ENCODE measurements at places on chromosomes 3 and 15. TPM values are rescaled to one million over a fixed set of nuclear protein-coding genes. Genes with fewer than 3 reads are reported as not detected.

SERPINI2 gene
- not detected for total RNA-seq

SLC9C1 gene
- not detected for total RNA-seq

C3orf62 gene
- total RNA-seq: 2.3 TPM

SLC28A2 gene
- not detected for total RNA-seq

CCRL2 gene
- total RNA-seq: 0.64 TPM

SLC2A2 gene
- under 0.01 TPM for total RNA-seq

GPR176 gene
- 120 TPM for total RNA-seq

CHDH gene
- total RNA-seq: 0.32 TPM

- DNase-seq: peak; percentile 26
Measured at GRCh38 chr15:32718821-32719716, 1.3 kb downstream of the GREM1 start.

DNA sequence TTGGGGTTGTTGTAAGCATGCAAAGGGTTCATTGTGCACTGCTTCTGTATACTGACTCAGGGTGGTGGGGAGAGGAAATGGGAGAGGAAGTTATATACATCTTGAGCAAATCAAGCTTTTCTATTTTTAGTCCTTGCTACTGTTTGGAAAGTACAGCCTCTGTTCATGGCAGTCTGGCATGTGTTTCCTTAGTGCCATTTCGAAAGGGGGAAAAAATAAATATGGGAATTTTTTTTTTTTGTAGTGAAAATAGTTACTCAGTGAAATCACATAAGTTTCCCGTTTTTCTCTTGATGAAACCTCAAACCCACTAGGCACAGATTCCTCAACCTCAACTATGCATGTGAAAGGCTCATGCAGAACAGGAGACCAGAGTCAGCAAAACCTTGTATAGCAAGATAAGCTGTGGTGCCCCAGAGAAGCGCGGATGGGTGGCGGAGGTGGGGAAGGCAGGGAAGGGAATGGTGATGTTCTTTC, 353.3 kb downstream of the LPP start:
- DNase-seq: peak; percentile 95

DNA sequence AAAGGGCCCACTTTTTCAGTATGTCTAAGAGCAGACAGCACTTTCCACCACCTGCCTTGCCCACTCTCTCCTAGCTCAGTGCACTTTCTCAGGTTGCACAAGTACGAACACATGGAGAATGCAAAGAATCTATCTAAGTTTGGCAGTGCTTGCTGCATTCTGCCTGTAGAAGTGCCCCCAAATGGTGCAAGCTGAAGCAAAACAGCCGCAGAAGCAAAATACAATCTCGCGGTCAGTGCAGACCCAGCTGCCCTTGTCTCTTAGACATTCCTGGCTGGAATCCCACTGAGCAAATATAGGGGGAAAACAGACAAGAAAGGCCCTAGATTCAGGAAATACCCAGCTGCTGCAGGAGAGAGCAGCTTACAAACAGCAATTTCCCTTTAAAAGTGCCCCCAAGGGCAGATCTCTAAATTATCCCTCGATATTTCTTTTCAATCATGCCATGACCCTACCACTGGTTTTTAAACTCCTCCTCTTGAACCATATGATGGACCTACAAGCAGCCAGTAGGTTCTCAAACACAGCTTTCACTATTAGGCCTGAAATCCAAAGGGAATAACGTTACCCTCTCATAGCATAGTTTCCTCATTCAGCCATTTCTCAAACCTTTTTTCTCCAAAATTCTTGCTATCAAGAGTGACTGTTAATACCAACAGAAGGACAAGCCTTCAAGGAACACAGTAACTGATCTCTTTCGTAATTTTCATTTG, 67.0 kb downstream of the TNIK start:
- DNase-seq: peak; percentile 71

DNA sequence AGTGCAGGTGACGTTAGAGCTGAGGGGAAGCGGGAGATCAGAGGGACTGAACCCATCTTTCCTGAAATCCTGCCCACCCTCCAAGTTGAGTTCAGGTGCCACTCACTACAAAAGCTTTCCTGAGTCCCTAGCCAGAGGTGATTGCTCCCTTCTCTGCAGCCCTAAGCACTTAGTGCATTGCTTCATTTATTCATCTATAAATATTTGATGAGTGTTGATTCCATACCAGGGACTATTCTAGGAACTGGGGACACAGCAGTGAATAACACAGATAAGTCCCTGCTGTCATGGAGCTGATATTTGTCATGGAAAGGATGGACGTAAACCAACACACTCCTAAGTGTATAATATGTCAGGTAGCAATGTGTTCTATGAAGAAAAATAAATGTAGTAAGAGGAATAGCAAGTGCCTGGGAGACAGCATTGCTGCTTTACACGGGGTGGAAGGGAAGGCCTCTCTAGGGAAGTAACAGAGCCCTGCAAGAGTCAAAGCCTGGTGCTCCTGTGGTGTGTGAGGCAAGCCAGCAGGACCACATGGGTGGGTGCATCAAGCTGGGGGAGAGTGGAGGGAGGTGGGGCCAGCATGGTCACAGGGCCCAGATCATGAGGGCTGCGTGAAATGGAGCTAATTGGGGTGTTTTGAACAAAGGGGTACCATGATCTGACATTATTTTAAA, 18.6 kb downstream of the ALPK3 start:
- no peak for DNase-seq

DNA sequence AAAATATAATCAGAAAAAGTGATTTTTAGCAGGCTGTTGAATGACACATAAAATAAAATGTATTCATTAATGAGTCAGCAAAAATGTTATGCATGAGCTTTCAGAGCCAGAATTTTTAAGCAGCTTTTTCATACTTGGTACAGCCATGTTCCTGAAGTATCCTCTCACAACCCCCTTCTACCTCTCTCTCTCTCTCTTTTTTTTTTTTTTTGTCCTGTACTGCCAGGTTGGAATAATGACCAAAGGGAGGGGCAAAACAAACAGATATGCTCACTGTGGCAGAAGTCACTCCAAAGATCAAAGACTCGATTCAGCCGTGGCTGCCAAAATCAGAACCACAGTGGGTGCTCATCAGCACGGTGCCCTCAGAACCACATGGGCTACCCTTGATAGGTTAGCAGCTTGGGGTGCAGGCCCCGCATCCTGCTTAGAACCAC, 383.0 kb downstream of the ZBTB20 start:
- DNase-seq: no peak

GRCh38 chr3:10242182-10243065, 5.8 kb upstream of the TATDN2 start:
- no peak for DNase-seq

DNA sequence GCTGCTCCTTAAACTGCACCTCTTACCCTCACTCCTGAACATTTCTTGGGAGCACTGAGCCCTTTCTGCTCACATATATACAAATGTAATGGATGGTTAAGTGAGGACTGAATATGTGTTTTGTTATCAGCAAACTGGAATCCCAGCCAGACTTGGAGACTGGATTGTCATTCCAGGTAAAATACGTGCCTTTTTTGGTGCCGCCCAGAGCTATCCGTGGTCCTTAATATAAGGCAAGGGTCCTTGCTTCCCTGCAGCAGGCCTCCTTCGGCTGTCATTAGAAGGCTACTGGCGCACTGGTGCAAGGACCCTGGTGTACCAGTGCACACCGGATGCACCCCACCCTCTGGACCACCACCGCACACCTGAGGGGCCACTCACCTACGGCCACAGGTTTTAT, 1.1 kb upstream of the GABRB3 start:
- no peak for DNase-seq

GRCh38 chr3:105948101-105948500, 79.3 kb upstream of the CBLB start:
- DNase-seq: no peak

DNA sequence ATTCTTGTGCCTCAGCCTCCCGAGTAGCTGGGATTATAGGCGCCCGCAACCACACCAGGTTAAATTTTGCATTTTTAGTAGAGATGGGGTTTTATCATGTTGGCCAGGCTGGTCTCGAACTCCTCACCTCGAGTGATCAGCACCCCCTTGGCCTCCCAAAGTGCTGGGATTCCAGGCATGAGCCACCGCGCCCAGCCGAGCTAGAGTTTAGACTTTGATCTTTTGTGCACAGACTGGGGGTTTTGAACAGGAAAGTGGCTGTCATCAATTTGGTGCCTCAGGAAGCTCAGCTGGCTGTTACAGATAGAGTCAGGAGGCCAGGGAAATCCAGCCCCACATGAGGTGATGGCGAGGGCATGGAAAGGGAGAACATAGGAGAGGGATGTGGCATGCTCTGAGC, 19.3 kb upstream of the IREB2 start:
- no peak for DNase-seq

DNA sequence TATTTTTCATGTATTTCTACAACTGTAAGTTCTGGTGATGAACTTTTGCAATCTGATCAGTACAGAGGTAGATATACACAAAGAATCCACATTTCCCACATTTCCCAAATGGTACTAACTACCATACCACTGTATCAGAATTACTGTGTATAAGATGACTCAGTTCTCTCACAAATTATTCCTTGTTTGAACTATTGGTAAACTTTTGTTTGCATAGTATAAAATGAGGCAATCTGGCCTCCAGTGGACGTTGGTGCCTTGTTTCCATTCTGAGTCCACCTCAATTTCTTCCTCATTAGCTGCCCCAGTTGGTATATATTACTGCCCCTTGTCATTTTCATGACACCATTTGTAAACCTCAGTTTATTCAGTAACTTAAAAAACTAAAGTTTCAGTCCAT, 38.5 kb downstream of the SPTSSB start:
- no peak for DNase-seq

- peak; percentile 72 for DNase-seq
Measured at GRCh38 chr3:107561980-107562379, 39.2 kb downstream of the BBX start.

GRCh38 chr3:43549626-43550290, 72.1 kb downstream of the ANO10 start:
- DNase-seq: no peak

- DNase-seq: no peak
Measured at GRCh38 chr3:102586485-102586884, 151.7 kb downstream of the ZPLD1 start.

DNA sequence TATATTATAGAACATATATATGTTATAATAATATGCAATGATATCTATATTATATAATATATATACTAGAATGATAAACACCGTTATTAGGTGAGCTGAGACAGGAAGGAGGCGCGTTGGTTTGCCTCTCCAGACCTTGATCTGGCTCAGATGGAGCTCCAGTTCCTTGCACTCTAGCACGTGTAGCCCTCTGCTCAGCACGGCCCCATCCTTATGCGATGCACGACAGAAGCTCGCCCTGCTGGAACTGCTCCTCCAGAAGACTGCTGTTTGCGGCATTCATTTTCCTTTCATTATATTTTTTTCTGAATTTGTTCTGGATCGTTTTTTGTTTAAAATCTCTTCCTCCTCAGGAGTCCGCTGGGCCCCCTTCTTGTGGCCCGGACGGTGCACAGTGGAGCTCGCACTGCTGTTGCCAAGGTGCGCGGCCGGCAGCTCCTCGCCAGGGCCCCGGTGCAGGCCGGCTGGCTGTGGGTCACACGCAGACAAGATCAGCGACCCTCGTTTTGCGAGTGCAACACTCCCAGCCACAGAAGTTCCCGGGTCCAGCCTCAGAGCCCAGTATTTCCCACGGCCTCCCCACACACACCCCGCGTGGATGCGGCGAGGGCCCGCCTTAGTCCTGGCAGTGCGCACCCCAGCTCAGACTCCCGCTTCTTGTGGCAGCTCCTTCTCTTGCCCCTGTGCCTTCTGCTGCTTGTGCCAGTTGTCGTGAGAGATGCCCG, 112.2 kb downstream of the CHL1 start:
- no peak for DNase-seq

- no peak for DNase-seq
Measured at GRCh38 chr3:43038010-43038409, 58.9 kb downstream of the GASK1A start.
